ENCODE measurements at places on chromosomes 7 and 10.

DNA sequence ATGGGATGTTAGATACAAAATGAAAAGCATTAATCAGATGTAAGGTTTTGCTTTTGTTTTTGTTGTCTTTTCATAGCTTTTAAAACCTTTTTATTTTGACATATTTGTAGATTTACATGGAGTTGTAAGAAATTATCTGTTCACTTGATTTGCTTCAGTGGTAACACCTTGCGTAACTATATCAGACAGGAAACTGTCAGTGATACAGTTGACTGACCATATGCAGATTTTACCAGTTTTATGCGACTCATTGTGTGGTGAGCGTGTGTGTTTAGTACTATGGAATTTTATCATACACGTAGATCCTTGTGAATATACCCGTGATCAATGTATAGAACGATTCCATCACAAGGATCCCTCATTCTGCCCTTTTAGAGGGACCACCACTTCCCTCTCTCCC lies 701.4 kb downstream of the SUGCT start:
- no peak for DNase-seq

DNA sequence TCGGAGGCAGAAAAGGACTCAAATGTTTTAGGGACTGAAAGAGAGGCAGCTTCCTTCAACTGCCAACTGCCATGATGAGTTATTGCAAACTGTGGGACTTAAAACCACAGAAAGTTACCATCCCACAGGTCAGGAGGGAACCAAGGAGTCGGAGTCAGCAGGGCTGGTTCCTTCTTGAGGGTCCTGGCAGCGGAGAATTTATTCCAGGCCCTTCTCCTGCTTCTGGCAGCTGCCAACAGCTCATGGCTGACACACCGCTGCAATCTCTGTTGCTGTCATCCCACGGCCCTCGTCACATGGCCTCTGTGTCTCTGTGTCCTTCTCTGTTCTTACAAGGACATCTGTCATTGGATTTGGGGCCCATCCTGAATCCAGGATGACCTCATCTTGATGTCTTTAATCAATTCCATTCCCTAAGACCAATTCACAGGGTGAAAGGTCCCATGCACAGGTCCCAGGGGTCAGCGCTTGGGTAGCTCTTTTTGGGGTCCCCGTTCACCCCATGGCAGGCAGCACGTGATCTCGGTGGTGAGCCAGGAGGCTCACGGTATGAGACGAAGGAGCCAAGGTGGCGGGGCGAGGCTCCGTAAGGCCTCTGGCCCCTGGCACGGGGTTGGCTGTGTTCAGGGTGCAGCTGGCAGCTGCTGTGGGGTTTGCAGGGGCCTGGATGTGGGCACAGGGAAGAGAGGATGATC lies 27.4 kb upstream of the PSMG3 start:
- DNase-seq: no peak

- DNase-seq: no peak
Observed at GRCh38 chr10:22389856-22390589, 44.7 kb downstream of the SPAG6 start.

GRCh38 chr10:127911218-127911866 lies 4.4 kb downstream of the PTPRE start:
- no peak for DNase-seq

GRCh38 chr7:138477081-138477578 lies 17.1 kb downstream of the TRIM24 start:
- DNase-seq: no peak

DNA sequence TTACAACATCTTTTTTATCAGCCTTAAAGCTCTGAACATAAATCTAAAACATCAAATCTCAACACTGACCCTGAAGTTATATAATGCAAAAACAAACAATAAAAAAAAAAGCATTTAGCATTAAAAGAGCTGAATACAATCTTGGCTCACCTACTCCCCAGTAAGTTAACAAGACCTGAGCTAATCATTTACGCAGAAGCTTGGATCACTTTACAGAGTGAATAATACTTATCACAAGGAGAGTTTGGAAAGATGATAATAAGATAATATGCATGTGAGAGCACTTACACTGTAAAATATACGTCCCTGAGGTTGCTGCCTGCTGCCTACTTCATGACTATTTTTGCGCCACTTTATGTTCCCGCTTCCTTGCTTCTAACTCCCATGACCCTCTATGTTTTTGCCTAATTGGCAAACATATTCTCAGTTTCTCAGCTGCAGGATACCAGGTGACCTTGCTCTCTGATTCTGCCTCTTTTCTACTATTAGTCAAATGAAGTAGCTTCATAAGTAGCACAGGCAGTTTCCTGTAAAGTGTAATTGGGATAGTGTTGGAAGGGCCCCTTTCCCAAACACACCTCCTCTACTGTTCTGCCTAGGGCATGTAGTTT lies 333.6 kb downstream of the LRRTM3 start:
- no peak for DNase-seq

GRCh38 chr7:117808910-117809705 lies 64.1 kb downstream of the CTTNBP2 start:
- DNase-seq: no peak

DNA sequence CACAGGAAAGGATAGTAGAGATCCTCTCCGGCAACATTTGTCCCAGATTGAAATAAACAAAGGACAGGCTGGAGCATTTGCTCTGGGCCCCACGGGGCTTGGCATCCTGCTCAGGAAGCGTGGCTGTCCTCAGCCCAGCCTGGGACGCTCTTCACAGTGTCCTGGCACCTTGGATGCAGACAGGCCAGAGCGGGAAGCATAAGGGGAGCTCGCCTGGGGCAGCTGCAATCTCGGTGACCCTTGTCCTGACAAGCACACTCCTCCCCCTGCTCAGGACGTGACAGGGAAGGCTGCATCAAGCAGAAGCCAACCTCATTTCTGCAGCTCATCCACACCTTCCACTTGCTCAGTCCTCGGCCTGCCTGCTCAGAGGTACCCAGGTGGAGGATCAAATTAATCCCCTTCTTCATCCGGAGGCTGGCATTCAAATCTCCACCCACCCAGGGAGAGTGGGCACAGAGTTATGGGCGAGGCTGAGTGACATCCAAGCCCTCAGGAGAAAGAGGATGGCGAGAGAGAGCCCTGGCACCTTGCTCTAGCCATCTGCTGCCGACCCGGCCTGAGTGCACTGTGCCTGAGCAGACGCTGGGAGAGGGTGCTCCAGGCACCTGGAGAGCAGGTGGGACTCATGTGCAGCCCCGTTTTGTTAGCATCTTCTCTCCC lies 47.6 kb downstream of the ABRAXAS2 start:
- no peak for DNase-seq

Measured in NCI-H1417 treated with DMSO at 0.1 percent for 48 hours (cell line).